ENCODE measurements at places on chromosomes 2 and 18.

GRCh38 chr2:65144571-65144970 lies 14.7 kb upstream of the RAB1A start:
- DNase-seq: no peak

DNA sequence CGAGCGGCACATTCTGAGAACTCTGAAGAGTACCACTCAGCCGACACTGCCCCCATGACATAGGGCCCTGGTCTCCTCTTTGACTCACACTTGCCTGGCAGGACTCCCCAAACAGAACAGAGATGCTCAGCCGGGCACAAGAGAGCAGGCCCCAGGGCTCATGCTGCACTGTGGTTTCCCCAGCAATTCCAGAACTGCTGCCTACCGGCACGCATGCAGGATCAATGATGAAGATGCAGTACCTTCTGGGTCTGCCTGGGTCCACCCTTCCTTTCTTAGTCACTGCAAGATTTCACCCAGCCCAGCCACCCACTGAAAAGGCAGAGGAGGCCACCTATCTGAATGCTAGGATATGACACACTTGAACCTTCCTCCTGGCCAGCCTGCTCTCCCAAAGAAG lies 49.4 kb downstream of the BCL11A start:
- no peak for DNase-seq

GRCh38 chr2:111982822-111983221 lies 72.2 kb upstream of the TMEM87B start:
- no peak for DNase-seq

DNA sequence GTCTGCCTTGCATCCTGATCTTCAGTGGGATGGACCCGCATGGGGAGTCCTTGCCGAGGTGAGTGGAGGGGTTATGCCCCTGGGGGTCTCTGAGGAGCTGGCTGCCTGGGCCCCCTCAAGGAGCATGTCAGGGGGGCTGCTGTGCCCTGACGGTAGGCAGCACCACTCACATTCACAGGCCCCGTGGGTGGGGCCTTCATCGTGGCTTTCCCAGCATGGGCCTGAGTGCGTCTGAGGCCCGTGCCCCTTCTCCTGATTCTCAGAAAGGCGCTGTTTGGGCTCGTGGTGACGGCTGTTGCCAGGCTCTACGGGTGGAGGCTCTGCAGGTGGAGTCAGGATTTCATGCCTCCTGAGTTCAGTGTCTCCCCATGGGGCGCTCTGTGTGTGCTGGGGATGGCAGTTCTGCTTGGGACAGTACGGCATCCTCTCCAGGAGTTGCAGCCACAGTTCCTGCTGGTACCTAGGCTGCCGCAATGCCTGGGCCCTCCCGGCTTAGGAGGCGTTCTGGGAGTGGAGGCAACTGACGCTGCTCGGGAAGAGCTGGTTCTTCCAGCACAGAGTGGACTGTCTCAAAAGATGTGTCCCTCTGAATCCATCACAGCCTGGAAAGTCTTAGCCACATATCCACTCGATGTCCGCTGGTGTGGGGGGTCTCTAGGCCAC lies 57.3 kb downstream of the NTSR2 start:
- DNase-seq: no peak

GRCh38 chr18:52341608-52342381 lies 1.8 kb downstream of the DCC start:
- DNase-seq: no peak
